ENCODE measurements at places on chromosomes 1 and 21. TPM values are rescaled to one million over a fixed set of nuclear protein-coding genes. Genes with fewer than 3 reads are reported as not detected.

GRCh38 chr1:114105421-114105979, 48.2 kb downstream of the SYT6 start:
- DNase-seq: no peak

GRCh38 chr1:9213956-9214355, 20.6 kb upstream of the H6PD start:
- no peak for DNase-seq

The GBP4 gene
- total RNA-seq: not detected

The DIPK1A gene
- 16.2 TPM for total RNA-seq

Data from mammary epithelial cell (primary cell).